ENCODE measurements at places on chromosomes 16 and 17.
A peak's percentile ranks its signal among the peaks of the same experiment; 100 is the strongest.

DNA sequence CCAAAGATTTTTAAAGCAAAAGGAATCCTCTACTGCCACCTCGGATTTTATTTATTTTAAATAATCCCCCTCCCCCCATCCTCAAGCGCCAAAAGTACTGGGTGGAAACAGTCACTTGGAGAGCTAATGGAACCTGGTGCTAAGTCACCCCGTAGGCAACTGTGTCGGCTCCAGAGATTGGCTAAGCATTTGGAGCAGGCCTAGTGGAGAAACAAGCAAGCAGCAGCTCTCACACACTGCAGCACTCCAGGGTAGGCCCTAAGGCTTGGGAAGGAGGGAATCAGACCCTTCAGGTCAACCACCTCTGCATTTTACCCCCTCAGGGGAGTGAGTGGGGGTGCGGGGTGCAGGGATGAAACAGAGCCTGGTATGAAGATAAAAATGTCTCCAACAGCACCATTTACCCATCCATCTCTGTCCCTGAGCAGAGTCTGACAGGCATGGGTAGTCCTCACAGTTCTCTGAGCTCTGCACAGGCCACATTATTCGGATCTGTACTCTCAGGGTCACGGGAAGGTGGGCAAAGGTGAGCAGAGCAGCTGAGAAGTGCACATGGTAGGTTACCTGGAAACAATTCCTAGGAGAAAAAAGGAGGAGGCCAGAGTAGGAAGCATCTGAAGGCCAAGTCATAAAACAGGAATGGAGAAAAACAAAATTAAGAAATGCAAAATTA lies 27.2 kb upstream of the STAC2 start:
- DNase-seq: peak; percentile 18

GRCh38 chr16:89316701-89317100 lies 99.2 kb downstream of the ZNF778 start:
- no peak for DNase-seq

- DNase-seq: no peak
Observed at GRCh38 chr17:78302478-78302877, 57.4 kb downstream of the SOCS3 start.

DNA sequence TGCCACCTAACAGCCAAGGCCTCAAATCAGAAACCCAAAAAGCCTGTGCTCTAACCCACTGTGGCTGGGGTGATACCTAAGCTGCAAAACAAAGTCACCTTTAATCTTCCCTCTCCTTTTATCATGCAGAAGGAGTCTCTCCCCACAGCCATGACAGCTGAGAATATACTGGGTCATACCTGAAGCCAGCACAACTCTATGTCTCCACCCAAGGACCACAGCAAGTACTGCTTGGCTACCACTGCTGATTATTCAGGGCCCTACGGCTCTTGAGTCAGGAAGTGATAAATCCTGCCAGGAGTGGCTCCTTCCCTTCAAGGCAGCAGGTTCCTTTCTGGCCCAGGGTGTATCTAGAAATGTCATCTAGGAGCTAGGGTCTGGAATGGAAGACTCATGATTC lies 151.5 kb upstream of the TOM1L1 start:
- no peak for DNase-seq
